NCI-H2029 treated with DMSO at 0.1 percent for 48 hours (cell line): ENCODE measurements at places on chromosomes 6 and 20.

GRCh38 chr6:15088904-15089568 lies 156.8 kb upstream of the JARID2 start:
- no peak for DNase-seq

- DNase-seq, result no peak
Observed at GRCh38 chr6:17986656-17987446, 584 bp downstream of the KIF13A start.

DNA sequence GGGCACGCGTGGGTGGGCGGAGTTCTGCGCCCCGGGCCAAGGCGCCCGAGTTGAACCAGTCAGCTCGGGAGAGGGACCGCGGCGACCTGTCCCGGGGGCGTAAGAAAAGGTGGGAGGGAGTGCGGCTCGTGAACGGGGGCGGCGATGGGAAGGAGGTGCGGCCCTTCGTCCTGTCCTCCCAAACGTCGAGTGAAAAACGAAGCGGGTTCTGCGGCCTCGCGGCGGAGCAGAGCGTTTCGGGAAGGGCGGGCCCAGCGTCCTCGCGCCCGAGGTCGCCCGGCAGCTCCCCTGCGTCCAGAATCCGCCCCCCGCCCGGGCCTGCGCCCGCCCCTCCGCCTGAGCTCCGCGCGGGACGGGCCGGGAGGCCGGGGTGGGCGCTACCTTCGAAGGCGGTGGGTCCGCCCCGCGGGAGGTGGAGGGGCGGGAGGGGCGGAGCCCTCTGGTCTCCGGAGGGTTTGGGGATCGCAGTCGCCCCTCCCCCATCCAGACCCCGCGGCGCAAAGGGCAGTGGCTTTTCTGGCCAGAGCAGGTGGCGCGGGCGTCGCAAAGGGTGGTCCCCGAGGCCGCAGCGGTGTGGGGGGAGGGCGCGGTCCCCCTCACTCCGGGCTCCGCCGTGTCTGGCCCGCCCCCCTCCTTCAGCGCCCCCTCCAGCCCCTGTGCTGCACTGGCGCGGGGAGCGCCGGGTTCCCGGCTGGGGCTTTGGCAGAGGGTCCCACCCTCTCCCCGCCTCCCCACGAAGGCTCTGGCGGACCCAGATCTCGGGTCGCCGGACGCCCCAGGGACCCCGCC lies 838 bp downstream of the STMN3 start:
- DNase-seq, result no peak

DNA sequence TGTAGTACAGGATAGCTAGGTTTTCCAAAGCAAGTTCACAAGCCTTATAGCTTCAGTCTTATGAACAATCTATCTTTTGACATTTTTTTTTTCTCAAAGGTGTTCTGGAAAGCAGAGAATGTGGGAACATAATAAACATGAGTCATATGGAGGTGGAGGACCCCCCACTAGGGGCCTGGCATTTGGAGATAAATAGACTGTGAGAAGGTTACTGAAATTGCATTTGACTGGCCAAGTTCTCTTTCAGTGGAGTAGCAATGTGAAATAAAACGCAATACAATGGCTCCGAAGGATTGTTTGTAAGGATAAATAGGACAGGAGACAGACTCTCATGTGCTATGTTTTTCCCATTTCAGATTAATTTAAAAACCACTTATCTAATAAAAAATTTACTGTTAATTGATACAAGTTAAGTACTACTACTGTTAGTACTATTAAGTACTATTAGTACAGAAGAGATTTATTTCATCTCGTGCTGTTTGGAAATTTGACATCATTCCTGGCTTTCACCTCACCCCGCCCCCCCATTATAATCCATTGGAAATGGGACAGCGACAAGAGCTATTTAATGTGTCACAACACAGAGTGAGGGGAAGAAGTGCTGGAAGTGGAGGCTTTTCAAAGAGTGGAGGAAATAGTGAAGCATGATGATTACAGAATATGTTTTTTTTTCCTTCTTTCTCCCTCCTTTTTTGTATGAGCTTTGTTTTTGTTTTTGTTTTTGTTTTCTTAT lies 122.6 kb upstream of the ID4 start:
- DNase-seq, result no peak

- DNase-seq, result no peak
Observed at GRCh38 chr6:31497531-31498476, at the start of gene MICB. TSS of gene MICB (plus strand) at chr6:31498145. CDS start at chr6:31498194, 49 bp downstream.

GRCh38 chr6:20589266-20589665 lies 55.0 kb downstream of the CDKAL1 start:
- no peak for DNase-seq

DNA sequence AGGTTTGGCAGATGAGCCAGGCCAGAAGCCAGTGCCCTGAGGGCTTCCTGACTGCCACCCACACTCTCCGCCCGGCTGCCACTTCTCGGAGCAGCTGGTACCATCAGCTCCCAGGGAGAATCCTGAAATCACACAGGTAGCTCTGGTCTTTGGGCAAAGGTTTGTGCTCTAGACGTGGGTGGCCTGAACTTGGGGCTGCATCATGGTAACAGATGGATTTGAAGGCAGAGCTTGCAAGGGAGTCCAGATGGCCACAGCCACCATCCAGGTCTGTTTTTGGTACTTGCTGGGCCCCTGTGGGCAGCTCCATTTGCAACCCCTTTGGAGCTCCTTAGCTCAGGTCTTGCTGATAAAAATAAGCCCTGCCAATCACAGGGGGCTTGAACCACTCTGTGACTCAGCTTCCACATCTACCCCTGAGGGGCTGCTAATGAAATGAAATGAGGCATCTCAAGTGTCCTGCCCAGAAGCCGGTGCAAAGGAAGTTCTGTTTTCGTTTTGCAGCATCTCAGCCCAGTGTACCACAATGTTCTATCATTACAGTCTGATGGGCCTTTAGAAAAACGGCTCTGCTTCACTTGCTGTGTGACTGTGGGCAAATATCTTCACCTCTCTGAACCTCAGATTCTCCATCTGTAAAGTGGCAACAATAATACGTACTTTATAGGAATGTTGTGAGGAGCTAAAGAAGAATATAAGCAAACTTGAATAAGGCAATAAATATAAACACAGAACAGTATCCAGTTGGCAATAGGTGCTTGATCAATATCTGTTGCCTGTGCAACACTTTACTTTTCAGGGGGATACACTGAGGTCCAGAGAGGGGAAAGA lies 25.1 kb upstream of the CDH22 start:
- DNase-seq, result no peak

GRCh38 chr6:96394727-96395126 lies 126.9 kb upstream of the UFL1 start:
- no peak for DNase-seq

- DNase-seq, result no peak
Observed at GRCh38 chr20:37808233-37809070, 94.5 kb upstream of the VSTM2L start.
